ENCODE measurements at places on chromosomes 1 and 21.

DNA sequence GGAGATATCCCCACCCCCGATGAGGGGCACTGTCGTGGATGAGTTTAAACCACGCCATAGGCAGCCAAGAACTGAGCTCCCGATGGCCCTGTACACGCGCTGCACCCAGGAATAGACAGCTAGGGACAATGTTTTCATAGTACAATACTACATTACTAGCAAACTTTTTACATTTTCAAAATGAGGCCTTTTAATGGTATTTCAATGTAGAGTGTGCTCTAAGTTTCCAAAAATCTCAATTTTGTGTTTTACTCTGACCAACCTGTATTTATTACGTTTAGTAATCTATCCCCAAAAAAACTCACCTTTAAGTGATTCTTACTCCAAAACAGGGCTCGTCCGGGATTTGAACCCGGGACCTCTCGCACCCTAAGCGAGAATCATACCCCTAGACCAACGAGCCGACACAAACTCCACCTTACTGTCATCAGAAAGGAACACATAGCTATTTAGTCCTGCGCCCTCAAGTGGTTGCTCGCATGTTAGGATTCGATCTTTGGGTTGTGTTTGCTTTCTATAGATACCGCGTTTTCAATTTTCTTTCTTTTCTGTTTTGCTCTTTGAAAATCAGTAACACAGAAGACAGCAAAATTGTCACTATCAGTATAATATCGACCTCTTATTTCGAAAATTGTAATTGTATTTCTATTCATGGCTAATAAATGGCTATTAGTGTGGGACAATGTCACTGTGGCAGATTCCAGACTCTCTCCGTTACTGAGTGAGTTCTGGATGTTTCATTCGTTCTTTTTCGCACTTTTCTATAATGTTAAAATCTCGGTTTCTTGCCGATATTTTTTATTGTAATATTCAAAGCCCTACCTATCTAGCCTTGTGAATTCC lies 6.4 kb upstream of the MPZL1 start:
- DNase-seq = peak; percentile 94

DNA sequence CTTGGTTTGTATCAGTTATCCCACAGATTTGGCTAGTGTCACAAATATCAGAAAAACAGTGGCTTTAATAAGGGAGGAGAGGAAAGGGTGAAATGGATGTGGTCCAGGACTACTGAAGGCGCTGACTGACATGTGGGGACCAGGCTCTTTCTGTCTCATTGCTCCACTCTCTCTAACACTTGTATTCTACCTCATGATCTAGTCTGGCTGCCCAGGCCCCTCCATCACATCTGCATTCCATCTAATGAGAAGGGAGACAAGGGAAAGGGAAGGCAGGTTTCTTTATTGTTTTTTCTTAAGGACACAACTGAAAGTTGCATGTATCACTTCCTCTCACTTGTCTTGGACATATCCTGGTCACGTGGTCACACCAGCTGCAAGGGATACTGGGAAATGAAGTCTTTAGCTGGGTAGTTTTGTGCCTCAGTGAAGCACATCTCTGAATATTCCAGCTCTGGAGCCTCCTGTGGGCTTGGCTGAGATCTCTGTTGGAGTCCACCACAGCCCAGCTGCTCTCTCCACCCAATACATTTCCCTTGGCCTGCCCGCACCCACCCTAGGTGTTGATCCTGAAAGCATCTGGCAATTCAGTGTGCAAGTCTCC lies 42.0 kb upstream of the PADI2 start:
- DNase-seq = no peak

DNA sequence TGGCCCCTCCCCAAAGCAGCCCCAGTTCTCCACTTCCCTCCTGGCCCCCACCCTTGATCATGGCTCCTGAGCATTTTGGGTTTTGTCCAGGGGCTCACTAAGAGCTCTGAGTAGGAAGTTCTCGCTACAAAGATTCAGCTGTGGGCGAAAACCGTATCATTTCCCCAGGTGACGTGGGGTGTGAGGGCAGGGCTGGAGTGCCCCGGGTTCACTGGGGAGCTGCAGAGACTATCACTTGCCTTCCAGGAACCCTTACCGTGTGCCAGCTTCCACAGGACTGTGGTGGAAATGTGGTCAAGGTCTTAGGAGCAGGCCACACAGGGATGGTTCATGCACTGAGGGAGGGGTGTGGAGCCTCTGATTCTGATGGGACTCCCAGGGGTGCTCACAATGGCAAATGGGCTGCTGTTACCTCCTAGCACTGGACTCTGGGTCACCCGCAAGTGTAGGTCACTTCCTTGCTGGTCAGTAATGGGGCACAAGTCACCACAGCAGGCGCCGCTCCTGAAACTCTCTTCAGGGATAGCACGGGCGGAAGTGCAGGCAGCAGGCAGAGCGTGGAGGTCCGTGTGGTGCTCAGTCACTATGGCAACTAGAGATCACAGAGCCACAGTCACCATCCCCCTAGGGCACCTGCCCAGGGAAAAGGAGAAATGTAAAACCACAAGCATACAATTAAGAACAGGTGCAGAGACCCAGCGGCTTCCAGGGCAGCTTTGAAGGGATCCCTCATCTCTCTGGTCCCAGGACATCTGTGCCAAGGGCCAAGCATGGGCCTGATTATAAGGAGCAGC lies 35.4 kb downstream of the RSPH1 start:
- no peak for DNase-seq

GRCh38 chr1:165641231-165641987 lies 10.4 kb downstream of the MGST3 start:
- DNase-seq = no peak

All from NCI-H2227 treated with DMSO at 0.1 percent for 48 hours (cell line).